Right ventricle myocardium superior (tissue), 1 donor: ENCODE measurements at places on chromosomes 4 and X. TPM values are rescaled to one million over a fixed set of nuclear protein-coding genes. Genes with fewer than 3 reads are reported as not detected.

FABP2 gene
- total RNA-seq, result not detected

ZFP92 gene
- total RNA-seq, result 0.65 TPM

P2RY4 gene
- total RNA-seq, result not detected

ELF4 gene
- 2.0 TPM for total RNA-seq

HERC3 gene
- 49.7 TPM for total RNA-seq

MFAP3L gene
- 3.6 TPM for total RNA-seq

PF4V1 gene
- not detected for total RNA-seq

C1QTNF7 gene
- total RNA-seq, result 1.9 TPM

MEPE gene
- total RNA-seq, result not detected

NUP62CL gene
- total RNA-seq, result 0.46 TPM

AFP gene
- total RNA-seq, result not detected

CXCL5 gene
- total RNA-seq, result 0.11 TPM

APBB2 gene
- 22.5 TPM for total RNA-seq

CT45A3 gene
- total RNA-seq, result not detected

USP17L20 gene
- total RNA-seq, result not detected

NUDT9 gene
- 28.4 TPM for total RNA-seq

CXXC4 gene
- 4.7 TPM for total RNA-seq

PAGE2B gene
- not detected for total RNA-seq

MAGEA4 gene
- not detected for total RNA-seq

LRIT3 gene
- not detected for total RNA-seq

USP53 gene
- total RNA-seq, result 34.7 TPM

SCD5 gene
- 4.9 TPM for total RNA-seq

CTAG1B gene
- total RNA-seq, result not detected

MAGEE1 gene
- total RNA-seq, result 2.5 TPM

MAN2B2 gene
- total RNA-seq, result 17.3 TPM

ZNF157 gene
- not detected for total RNA-seq

TAF7L gene
- total RNA-seq, result not detected

IL15 gene
- 2.4 TPM for total RNA-seq

PCDH10 gene
- total RNA-seq, result 0.08 TPM

ATP5ME gene
- 1,145 TPM for total RNA-seq

LDOC1 gene
- total RNA-seq, result 3.4 TPM

SYN1 gene
- total RNA-seq, result 10.9 TPM

ZFP42 gene
- total RNA-seq, result not detected

SOWAHB gene
- total RNA-seq, result not detected

AKAP14 gene
- total RNA-seq, result not detected

GAB1 gene
- 72.5 TPM for total RNA-seq

PRSS12 gene
- total RNA-seq, result not detected

TLL1 gene
- total RNA-seq, result 0.35 TPM

CD38 gene
- 2.5 TPM for total RNA-seq

NSG1 gene
- total RNA-seq, result 6.8 TPM

VCX3B gene
- not detected for total RNA-seq

PNMA6F gene
- total RNA-seq, result not detected

DRD5 gene
- not detected for total RNA-seq

IL2RG gene
- total RNA-seq, result 0.89 TPM

RIBC1 gene
- total RNA-seq, result 0.38 TPM

DUSP9 gene
- not detected for total RNA-seq

IGSF1 gene
- 4.3 TPM for total RNA-seq

NDNF gene
- 8.1 TPM for total RNA-seq

HHIP gene
- total RNA-seq, result not detected

PYURF gene
- total RNA-seq, result 51.5 TPM

ARAP2 gene
- total RNA-seq, result 2.4 TPM

SSX2 gene
- not detected for total RNA-seq

RTL3 gene
- total RNA-seq, result 0.08 TPM
